ENCODE measurements at places on chromosomes 1 and 21.

DNA sequence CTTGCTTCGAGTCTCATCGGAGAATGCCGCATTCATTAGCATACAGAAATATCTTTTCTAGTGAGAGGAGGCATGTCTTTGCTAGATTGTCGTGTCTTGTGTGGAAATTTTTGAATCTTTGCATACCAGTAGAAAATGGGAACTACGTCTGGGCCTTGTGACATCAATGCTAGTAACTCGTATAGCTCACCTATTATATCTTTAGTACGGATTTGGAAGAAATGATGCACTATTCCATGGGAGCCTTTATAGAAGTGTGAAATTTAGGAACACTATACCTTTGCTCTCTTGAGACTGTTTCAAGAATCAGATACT is 835 bp downstream of the UHMK1 start:
- DNase-seq = no peak

GRCh38 chr1:78622548-78622947 is 2.3 kb downstream of the IFI44L start:
- DNase-seq = no peak

- DNase-seq = no peak
These were observed 109.3 kb downstream of the ZC3H11B start for GRCh38 chr1:219503604-219504003.

DNA sequence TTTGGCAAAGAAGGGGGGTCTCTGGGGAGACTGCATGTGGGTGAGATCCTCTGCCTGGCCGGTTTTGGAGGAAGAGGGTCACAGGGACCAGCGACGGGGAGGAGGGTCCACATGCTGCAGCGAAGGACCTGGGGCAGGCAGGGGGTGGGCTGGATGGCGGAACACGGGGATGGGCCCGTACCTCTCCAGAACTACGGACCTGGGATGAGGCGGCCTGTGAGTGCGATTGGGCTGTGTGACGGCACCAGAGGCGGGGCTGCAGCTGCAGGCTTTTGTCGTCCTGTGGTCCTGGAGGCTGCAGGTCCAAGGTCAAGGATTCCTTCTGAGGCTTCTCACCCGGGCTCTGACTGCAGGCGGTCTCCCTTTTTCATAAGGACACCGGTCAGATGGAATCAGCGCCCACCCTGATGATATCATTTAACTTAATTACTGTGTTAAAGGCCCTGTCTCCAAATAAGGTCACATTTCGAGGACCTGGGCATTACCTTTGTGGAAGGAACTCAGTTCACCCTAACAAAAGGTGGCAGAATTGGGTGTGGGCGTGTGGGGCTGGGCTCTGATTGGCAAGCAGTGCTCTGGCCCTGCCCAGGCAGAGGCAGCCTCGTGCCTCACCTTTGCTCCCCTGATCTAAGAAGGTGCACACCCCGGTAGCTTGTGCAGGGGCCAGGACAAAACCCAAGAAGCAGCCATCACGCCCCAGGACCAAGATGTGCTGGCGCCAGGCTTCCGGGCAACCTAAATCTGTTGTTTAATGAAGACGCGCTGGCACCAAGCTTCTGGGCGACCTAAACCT is 60.0 kb upstream of the TRAPPC10 start:
- DNase-seq = no peak

- no peak for DNase-seq
These were observed 59.9 kb downstream of the SYT6 start for GRCh38 chr1:114093624-114094362.

- peak; percentile 45 for DNase-seq
These were observed 4.5 kb downstream of the PLA2G2A start for GRCh38 chr1:19974822-19975416.

DNA sequence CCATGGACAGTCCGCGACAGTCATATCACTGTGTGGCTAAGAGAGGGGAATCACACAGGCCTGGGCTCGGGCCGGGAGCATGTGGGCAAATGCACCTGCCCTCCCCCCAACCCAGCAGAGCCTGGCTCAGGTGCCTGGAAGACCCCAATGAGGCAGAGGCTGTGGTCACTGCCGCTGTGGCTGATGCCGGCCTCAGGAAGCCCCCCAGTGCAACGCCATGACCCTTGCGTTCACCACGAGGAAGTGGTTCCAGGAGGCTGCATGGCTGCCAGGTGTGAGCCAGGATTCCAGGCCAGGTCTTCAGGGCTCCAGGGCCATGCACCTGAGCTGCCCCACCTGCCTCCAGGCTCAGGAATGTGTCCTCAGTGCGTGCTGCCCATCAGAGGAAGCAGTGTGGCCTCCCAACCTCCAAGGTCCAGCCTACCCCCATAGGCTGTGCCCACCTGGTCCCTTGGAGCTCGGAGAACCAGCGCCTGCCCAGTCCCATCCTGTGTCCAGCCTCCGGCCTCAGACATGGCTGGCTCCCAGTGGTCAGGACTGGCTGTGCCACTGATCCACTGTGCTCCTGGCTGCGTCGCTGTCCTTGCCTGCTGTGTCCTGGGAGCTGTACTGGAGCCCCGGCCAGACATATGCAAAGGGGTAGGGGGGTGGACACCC is 8.0 kb downstream of the ARHGEF16 start:
- DNase-seq = no peak

GRCh38 chr1:116908820-116909511 is 750 bp upstream of the PTGFRN start:
- no peak for DNase-seq

- no peak for DNase-seq
These were observed 1.5 kb downstream of the GRIK3 start for GRCh38 chr1:37032660-37033354.

DNA sequence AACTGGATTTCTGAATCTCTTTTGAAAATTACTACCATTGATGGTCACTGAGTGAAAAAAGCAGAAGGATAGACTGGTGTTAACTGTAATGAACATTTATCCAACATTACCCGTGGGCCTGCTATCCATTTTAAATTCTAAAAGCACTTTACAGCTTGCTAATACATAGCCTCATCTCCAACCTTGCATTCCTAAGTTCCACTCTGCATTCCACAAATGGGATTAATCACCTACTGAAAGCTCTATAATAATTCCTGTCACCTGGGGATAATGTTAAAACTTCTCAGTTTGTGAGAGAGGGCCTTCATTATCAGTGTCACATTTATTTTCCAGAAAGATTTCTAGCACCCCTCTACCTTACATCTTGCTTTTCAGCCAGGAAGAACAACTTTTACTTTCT is 38.2 kb downstream of the PTPRC start:
- DNase-seq = no peak

- DNase-seq = no peak
These were observed 52.9 kb upstream of the CNTN2 start for GRCh38 chr1:204990059-204990664.

DNA sequence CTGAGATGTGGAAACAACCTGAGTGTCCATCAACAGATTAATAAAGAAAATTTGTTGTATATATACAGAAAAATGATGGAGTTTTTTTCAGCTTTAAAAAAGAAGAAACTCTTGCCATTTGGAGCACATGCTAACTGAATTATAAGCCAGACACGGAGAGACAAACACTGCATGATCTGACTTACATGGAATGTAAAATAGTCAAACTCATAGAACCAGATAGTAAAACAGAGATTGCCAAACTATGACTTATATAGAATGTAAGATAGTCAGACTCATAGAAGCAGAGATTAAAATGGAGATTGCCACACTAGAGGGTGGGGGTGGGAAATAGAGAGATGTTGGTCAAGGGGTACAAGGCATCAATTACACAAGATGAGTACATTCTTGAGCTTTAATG is 1786.6 kb downstream of the PLA2G4A start:
- DNase-seq = no peak

DNA sequence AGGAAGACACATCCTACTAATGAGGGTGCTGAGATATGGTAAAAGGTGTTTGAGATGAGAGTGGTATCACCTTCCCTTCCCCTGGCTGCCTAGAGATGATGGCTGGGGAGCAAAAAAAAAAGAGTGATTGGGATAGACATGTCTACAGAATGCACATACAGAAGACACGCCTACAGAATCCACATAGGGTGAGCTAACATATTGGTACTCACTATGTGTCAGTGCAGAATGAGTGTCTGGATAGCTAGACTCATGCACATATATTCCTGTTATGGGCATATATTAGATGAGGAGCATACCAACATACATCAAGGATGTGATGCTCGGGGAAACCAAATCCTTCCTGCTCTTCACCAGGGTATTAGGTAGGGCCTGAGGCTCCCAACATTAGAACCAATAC is 16.2 kb downstream of the CD34 start:
- DNase-seq = no peak

GRCh38 chr1:183926983-183927382 is 110.5 kb downstream of the COLGALT2 start:
- DNase-seq = no peak

DNA sequence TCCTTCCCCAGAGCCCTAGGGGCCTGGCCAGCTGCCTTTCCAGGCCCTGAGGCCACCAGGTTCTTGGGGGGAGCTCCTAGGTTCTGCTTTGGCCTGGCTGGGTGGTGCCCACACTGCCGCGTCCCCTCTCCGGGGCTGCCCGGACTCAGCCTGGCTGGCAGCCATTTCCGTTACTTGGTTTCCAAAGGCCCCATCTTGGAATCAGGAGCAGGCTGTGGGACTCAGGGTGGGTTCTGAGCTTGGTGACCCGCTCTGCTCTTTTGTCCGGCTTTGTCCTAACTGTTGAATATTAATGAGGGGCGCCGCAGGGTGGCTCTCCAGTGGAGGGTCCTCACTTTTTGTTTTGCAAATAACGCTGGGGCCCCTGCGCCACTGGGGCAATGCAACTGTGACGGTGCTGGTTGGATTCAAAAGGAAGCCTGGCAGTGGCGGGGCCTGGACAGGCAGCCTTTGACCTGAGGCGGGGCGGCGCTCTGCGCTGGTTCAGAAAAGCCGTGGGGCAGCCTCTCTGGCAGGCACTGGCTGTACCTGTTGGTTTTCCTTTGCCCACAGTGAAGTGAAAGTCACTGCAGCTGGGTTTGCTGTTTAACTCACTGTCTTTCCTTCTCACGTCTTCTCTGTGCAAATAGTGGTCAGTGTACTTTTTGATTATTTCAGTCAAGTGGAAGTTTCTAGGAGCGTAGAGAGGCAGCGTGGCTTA is 20.2 kb downstream of the SKI start:
- no peak for DNase-seq

DNA sequence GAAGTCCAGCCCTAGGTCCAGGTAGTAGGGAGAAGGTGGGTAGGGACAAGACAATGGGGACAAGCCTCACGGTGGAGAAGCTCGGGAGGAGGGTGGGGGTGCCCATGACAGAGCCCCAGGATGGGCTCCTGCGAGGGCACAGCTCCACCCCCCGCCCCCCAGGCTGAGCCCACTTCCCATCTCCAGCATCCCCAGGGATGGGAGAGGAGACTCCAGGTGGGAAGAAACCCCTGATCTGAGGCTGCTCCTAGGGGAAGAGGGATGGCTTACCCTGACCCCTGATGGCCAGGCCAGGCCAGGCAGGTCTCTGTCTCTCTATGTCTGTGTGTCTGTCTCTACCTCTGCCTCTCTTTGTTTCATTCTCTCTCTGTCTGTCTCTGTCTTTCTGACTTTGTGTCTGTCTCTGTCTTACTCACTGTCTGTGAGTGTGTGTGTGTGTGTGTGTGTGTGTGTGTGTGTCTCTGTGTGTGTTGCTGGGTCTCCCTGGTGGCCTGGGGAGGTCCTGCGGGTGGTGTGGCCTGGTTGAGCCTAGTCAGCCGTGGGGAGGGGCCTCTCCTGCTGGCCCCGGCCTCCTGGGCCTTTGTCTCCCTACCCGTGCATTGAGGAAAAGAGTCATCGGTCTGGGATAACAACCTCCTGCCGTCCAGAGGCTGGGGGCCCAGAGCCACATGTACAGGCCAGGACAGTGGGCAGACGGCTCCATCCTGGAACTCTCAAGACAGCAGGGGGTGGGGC is 45.7 kb downstream of the WNT9A start:
- DNase-seq = no peak

GRCh38 chr1:236058141-236058934 is 6.6 kb downstream of the NID1 start:
- DNase-seq = no peak

DNA sequence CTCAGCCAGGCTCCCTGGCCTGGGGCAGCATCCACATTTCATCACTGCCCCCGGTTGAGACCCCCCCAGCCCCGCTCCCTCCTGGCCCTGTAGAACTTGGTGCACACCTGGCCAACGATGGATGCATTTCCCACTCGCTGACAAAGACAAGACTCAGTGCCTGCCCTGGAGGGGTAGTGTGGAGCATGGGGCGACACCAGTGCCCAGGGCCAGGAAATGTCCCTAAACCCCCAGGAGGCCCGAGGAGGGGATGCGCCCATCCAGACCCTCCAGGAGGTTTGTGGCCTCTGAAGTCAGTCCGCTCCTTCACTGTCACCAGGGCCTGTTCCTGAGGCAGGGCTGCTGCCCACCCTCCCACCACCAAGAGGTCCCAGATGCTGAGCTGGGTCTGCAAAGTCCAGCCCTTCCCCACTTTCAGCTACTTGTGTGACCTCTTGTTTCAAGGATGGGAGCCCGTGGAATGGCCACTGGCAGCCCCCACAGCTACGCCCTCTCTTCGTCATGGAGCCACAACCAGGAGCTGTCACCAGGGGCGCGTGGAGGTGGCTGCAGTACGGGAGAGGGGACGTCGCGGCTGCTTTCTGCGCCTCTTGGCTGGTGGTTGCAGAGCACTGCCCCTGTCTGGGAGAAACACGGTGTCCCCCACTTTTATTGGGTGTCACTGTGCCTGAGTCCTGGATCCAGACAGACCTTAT is 35.7 kb downstream of the AJAP1 start:
- no peak for DNase-seq

GRCh38 chr1:9362488-9362887 is 69.8 kb downstream of the SPSB1 start:
- DNase-seq = no peak

- DNase-seq = no peak
These were observed 205.5 kb downstream of the PTBP2 start for GRCh38 chr1:96927125-96927524.

DNA sequence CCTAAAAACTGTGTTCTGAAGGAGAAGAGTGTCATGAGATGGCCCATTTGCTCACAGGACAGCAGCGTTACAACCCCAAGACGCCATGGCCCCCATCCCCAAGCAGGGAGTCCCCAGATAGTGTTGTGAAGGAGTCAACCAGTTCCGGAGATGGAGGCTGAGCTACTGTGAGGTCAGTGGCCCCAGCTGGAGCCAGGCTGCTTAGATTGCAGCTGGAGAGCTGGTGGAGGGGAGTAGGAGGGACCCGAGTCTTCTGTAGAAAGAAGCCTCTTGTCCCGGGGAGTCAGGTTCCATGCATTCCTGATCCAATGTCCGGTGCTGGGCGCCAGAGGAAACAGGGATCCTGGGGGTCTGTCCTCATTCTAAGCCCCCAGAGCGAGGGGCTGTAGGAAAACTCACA is 93.5 kb upstream of the SIM2 start:
- no peak for DNase-seq

DNA sequence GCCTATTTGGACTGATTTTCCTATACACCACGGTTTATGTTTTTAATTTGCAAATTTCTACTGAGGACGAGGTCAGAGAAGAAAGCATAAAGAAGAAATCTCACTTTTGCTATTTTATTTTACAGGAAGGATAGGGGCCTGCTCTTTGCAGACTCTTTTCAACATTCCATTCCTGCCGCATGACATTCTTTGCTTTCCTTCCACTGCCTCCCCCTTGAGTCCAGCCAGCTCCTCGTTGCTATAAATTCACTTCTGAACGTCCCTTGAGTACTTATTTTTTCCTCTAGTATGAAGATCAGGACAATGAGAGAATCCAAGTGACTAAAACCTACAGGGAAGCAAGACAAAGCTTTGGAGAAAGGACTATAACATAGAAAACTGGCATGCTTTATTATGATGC is 53.4 kb upstream of the PTGFR start:
- DNase-seq = no peak
